T-helper 1 cell (primary cell): ENCODE measurements at places on chromosomes 6 and 20.

DNA sequence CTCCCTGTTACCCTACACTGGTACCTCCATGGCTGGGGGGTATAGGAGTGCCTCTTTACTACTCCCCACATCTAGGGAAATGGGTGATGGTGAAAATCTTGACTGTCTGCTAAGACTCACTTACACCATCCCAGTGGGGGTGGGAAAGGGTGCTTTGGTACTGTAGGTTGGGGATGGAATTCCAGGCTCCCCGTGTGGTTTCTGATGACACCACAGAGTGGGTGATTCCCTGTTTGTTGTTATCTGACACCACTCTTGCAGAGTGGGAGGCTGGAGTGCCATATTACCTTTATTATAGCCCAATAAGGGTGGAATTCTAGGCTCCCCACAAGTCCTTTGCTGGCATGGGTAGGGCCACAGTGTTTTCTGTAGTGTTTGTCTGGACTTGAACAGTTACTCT is 264.6 kb upstream of the MAN1A1 start:
- no peak for DNase-seq

DNA sequence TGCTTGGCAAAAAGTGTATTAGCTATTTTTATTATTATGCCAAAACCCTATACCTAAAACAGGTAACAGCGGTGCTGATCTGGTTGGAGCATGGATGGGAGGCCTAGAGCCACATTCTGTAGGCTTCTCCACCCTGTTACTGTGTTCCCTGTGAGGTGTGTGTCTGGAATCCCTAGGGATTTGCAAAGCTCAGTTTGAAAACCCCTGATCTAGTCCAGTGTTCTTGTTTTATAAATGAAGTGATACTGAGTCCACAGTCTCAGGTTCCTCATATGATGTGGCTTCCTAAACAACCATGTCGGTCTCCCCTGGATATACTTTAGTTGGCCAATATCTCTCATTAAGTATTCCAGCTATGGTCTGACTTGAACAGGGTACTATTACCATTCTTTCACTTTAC is 16.3 kb downstream of the ACSS2 start:
- no peak for DNase-seq

DNA sequence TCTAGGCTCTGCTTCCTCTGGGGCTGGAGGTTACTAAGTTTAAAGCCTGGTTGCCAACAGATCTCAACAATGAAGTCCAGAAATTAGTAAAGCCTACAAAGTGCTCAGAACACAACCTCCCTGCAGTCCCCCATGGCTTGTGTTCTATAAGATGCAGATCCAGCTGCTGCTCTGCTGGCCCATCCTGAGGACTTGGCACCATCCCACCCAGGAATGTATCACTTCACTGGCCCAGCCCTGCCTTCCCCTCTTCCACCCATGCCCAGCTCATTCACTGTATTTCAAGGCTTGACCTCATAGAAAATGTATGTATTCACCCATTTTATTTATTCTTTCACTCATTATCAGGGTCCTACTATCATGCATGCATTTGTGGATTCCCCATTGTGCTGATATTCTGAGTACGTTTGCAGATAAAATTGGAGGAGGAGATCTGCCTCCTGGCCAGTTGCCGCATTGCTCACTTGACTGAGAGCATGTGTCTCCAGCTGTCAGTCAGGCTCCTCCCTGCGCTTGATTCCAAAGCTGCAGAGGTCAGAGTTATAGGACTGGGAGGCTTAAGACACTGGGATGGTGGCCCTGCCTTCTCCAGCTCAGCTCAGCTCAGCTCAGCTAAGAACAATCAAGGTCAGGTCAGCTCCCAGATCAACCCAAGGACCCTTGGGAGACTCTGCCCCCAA is 104.8 kb downstream of the MAFB start:
- DNase-seq, result no peak

DNA sequence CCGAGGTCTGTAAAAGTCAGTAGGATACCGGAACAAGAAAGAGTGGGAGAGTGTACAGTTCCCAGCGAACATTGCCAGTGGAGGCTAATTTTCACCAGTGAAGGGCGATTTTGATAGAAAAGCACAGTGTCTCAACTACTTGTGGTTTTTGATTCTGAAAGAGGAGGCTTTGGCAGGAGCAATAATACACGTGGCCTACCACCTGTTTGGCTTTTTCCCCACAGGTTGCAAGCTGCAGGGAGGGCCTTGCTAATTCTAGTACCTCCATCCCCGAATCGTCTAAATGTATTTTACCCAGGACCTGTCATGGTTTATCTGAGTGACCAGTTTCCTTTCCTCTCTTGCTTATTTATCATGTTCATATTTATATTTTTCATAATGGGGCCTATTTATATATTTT is 3.3 kb upstream of the EFCAB8 start:
- no peak for DNase-seq

GRCh38 chr6:98797217-98797994 is 37.0 kb upstream of the POU3F2 start:
- DNase-seq, result no peak

GRCh38 chr6:140208286-140208685 is 833.8 kb upstream of the CITED2 start:
- no peak for DNase-seq

DNA sequence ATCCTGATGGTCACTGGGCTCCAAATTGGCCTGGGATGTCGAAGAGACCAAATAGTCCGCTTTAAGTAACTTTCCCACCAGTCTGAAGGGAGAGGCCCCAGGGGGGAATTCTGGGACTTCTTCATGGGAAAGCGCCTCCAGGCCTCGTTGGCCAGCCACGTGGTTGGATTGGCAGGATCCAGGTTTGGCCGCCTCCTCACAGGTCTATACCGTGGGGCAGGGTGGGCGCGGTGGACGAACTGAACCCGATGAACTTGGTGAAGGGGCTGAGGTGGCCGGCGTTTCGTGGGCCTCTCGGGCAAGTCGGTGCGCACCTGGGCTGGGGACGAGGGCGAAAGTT is 297 bp downstream of the POM121L2 start:
- DNase-seq, result no peak

DNA sequence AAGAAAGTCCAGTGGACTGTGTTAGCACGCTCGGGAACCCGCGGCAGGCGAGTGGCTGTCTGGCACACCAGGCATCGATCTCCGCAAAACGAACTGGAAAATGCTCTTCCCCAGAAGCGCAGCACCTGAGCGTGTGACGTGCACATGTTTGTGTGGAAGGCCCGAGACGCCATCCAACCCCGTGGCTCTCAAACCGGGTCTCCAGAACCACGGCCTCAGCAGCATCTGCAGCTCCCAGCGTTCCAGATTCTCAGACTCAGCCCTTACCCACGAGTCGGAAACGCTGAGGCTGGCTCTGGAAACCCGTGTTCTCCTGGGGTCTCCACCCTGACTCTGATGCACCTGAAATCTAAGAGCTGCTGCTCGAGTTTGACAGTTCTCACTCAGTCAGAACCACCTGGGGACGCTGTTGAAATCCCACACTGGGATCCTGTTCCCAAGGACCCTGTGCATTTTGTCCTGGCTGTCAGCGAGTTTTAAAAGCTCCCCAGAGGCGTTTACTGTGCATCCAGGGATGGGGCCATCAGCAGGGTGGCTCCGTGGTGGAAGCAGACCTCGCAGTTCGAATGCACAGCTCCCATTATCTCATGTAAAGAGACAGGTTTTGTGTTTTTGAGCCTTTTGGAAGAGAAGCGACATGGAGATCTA is 69.0 kb downstream of the DLL1 start:
- DNase-seq, result no peak

GRCh38 chr20:23125159-23125558 is 39.0 kb upstream of the CD93 start:
- DNase-seq, result no peak

DNA sequence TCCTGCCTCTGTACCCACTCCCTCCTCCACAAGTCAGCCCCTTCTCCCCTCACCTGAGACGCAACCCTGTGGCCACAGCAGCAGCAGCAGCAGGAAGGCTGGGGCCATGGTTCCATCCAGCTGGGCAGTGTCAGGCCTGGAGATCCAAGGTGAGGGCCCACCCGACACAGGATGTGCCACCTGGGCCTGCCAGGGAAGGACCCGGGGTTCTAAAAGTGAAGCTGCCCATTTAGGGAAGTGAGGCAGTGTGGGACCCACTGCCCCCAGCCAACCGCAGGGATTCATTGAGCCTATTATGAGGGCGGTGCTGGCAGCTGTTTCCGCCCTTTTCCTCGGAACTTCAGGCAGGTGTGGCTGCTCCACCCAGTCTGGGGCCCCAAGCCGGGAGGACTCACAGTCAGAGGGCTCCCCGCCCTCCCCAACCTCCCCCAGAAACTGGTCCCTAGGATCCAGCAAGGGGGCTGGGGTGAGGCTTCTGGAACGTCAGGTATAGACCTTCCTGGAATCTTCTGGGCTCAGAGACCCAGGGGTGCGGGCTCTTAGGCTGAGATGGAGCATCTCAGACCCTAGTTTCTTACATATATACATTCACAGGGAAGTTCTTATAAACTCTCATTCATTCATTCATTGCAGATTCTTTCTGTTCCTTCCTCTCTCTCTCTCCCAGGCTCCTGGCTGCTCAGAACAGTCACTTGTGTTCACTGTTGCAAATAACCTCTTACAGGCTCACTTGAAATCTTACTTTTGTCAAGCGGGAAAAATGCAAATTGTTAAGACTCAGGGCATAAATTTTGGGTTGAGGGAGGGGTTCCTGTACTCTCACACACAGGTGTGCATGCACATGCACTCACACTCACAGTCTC is at the start of gene TREML2:
TREML2 (minus strand) TSS at position 249 of the 863 bp plus-strand sequence; CDS start at position 108, 141 bp downstream.
- DNase-seq, result peak; percentile 79

GRCh38 chr20:51930775-51931174 is 128.5 kb upstream of the SALL4 start:
- DNase-seq, result no peak

DNA sequence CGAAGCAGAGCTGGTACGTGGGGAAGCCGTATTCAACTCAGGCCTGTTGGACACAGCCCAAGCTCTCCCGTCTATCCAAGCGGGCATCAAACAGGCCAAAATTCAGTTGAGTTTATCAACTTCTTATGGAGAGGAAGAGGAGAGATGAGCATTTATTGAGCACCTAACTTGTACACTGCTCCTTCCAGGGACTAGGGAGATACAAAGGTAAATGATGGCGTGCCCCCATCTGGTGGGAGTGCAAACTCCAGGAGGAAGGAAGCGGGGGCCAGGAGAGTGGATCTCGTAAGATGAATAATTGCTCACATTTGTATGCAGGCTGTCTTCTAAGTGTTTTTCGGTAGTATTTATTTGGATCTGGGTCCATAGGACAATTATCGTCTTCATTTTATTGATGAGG is 146.6 kb downstream of the SOBP start:
- DNase-seq, result no peak

GRCh38 chr20:9290331-9290730 is 221.4 kb downstream of the PLCB4 start:
- DNase-seq, result no peak

DNA sequence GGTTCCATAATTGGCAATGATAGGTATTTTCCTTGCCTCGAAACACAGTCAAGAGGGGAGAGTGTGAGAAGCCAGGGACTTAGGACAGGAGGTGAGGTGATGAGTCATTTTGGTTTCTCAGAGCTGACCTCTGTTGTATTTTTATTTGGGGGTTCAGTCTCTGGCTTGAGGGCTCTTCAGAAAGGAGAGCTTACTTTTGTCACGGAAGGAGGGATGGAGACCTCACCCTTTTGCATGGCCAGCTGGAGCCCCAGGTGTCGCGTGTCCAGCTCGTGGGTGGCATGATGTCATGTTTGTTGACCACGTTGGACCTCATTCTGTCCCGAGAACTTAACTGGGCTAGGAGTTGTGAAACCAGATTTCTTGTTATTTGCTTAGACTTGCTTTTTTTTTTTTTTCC is 293.9 kb downstream of the QKI start:
- DNase-seq, result no peak

- DNase-seq, result no peak
Observed at GRCh38 chr6:20211037-20211940, 980 bp downstream of the MBOAT1 start.

DNA sequence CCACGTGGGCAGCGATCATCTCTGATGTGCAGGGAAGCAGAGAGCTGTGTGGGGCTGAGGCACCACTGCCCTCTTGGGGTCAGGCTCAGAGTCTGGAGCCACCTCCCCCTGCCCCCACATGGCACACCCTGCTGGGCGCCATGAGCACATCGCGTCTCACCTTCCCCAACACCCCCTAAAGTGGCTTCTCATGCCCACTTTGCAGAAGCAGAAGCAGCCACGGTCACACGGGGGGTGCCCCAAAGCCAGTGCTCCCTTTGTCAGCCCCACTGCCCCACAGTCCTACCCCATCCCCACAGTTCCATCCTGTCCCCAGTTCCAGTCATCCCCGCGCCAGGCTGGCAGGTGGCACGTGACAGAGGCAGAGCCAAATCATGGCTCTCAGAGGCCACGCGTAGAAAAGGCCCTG is 19.5 kb downstream of the SDCBP2 start:
- no peak for DNase-seq

GRCh38 chr6:158778005-158778527 is 41.1 kb downstream of the EZR start:
- no peak for DNase-seq

DNA sequence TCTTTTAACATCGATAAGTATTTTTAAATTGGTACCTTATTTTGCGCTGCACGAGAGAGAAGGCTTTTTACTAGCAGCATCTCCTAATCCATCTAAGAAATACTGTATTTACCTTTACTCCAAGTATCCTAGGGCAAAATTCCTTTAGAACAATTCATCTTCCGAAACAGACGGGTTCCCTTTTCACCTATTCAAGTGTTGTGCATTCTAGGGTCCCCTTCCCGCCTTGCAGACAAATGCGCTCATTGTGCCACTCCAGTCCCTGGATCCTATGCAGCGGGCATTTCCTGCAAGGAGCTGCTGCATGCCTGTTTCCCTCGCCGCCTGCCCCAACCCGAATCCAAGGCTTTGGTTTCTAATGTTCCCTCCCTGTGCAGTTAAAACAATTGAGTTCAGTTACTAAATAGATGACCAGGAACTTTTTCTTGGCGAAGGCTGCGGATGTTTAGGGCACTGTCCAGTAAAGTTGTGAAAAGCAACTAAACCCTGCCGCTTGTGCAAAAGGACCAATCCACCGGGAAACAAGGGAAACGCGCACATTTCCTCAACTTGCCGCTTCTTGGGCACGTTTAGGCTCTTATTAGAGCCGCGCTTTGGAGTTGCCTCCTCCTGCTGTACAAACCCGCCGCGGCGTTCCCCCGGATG is 556 bp upstream of the SCAF8 start:
- peak; percentile 4 for DNase-seq

DNA sequence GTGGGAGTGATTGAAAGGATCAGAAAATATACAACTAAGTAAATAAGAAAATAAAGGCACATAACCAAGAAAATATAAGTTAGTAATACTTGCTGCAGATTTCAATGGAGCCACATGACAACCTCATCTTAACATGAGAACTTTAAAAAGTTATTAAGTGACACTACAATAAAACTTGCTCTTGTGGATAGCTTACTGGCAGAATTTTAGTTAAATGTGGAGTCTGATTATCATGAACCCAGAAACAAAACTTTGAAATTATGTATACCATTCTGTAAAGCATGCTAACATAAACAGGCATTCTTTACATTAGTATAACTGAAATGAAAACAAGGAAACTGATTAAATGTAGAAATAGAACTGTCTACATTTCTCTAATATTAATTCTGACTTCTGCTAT is 220.9 kb downstream of the RFPL4B start:
- DNase-seq, result no peak

GRCh38 chr6:125201961-125202729 is 48.6 kb downstream of the TPD52L1 start:
- DNase-seq, result no peak

- no peak for DNase-seq
Observed at GRCh38 chr6:134134654-134135053, 82.2 kb upstream of the SLC2A12 start.
